ENCODE measurements at places on chromosomes 7 and 10. TPM values are rescaled to one million over a fixed set of nuclear protein-coding genes. Genes with fewer than 3 reads are reported as not detected.

- DNase-seq, result no peak
Observed at GRCh38 chr10:7872041-7872442, 53.7 kb downstream of the TAF3 start.

DNA sequence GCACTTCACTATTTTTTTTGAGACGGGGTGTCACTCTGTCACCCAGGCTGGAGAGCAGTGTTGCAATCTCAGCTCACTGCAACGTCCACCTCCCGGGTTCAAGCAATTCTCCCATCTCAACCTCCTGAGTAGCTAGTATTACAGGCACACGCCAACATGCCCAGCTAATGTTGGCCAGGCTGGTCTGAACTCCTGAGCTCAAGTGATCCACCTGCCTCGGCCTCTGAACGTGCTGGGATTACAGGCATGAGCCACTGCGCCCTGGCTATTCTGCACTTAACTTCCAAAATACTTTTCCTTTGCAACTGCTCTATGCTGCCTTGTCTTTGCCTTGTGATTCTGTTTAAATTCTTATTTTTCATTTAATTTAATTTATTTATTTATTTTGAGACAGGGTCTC lies 67.0 kb upstream of the ZNF479 start:
- DNase-seq, result no peak

DNA sequence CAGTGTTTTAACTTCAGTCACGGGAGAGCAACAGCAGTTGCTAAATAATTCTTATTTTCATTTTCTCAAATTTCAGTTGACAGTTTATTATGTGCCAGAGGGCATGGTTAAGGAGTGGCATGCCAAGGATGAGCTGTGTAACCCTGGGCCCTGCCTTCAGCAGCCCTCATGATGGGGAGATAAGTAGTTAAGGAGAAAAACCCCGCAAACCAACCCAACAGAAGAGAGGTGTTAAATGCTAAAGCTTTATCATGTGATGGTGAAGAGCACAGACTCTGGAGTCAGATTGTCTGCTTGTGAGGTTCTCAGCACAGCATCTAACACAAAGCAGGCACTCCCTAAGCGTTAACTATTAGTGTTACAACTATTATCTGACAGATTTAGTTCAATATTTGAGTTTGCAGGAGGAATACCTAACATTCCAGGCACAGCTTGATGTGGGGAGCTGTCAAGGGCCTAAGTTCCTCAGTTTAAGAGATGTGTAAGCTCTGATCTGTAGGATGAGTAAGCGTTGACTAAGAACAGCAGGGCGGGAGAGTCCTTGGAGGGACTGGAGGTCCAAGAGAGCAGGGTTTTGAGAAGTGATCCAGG lies 29.6 kb downstream of the STAM start:
- DNase-seq, result peak; percentile 29

TEX36 gene
- not detected for total RNA-seq

DNA sequence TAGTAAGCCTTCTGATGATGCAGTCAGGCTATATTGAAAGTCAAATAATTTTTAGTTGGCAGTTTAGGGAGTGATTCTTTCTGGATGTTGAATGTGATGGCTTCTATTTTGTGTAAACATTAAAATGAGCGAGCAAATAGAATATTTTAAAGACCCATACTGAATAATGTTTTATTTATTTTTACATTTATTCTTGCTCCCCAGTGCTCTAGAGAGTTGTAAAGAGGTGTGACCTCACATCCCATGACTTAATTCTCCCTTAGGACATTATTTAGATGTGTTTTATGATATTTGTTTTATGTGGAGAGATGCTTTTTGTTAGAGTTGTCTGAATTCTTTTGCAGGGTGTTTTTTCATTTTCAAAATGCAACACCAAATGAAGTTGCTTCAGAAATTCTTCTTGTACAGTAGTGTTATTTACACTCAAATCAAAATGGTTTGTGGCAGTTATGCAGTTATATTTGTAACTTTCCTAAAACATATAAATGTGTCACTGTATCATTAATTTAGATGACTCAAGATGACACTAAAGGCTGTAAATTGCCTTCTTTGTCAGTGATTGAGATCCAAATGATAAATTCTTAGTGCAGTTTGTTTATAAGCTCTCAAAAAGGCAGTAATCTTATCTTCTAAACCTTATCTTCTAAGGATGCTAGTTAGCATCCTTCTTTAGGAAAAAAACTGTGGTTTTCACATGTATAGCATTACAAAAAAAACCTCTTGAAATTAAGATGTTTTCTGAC lies 12.4 kb downstream of the UMAD1 start:
- DNase-seq, result no peak

- DNase-seq, result no peak
Observed at GRCh38 chr10:120897343-120897742, 46.2 kb downstream of the WDR11 start.

DNA sequence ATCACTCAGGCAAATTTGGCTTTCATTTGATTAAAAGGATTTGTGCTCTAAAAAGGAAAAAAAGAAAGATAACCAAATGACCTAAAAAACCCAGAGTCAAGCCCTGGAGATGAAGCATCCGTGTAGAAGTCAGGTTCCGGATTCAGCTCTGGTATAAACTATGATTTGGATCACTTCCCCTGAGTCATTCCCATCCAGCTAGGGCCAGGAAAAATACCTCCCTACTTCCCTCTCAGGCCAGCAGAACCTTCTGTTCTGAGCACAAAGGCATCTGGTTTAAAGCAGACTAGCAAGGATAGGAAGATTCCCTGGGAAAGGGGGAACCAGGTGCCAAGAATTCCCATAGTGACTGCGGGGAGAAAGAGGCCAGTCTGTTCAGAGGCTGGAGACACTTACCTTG lies 25.7 kb upstream of the NDST2 start:
- DNase-seq, result no peak

SORCS3 gene
- total RNA-seq, result 0.94 TPM

FRAT1 gene
- 8.2 TPM for total RNA-seq

VKORC1L1 gene
- total RNA-seq, result 30.2 TPM

FBXW4 gene
- total RNA-seq, result 47.9 TPM

FAM25C gene
- total RNA-seq, result not detected

CLEC2L gene
- total RNA-seq, result 0.69 TPM

EMX2 gene
- not detected for total RNA-seq

DNA sequence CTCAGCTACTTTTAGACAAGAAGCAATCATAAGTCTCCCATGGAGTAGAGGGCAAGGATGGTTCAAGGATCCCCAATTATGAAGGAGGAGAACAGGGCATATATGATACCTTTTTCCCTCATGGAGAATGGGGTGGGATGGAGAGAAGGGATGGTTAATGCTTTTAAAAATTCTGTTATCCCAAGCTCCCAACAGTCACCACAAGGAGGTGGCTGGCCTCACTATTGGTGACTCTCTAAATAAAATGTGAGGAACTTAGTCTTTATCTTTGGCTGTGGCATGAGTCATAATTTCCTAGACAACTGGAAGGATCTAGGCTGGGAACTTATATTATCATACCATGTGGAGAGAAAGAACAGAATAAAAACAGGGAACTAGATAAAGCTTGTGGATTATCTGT lies 297.0 kb downstream of the PHTF2 start:
- DNase-seq, result no peak

DNA sequence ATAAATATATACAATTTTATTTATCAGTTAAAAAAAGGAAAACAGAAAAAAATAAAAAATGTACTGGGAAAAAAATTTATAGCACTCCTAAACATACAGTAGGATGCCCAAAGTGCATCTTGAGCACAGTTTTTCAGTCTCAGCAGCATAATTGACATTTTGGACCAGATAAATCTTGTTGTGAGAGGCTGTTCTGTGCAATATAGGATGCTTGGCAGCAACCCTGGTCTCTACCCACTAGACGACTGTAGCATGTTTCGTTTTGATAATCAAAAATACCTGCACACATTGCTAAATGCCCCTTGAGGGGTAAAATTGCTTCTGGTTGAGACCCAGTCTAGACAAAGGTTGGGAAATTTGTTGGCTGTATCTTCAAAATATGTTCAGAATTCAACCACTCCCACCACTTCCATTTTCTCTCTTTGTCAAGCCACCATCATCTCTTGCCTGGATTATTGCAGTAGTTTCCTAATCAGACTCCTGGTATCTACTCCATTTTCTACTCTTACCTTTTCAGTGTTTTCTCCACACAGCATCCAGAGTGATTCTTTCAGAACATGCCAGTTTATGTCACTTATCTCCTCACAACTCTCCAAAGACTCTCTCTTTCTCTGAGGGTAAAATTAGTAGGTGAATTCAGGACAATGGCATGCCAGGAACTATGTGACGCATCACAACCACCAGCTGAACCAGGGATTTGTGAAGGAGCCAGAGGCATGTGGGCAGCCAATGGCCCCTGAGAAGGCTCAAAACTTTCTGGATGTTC lies 91.4 kb downstream of the GPR85 start:
- no peak for DNase-seq

EBF3 gene
- 1.1 TPM for total RNA-seq

DNA sequence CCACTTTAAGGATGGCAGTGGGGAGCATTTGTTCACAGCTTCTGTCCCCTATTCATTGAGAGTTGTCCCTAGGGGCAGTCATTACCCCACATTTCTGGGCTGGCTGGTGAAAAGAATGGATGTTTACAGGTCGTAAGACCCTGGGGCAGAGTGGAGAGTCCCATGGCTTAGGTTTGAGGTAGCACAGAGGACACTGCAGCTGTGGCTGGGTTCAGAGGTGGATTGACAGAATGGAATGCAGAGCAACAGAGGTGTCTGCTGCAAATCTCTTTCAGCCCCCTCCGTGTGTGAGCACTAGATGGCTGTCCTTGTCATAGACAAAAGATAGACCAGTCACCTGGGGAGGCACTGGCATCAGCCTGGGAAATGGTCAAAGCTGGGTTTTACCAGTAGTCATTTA lies 141.9 kb downstream of the CACNB2 start:
- DNase-seq, result no peak

TRIL gene
- 4.6 TPM for total RNA-seq

- no peak for DNase-seq
Observed at GRCh38 chr7:28595076-28595475, 182.8 kb downstream of the CREB5 start.

GRCh38 chr10:72470666-72471065 lies 115.9 kb upstream of the DNAJB12 start:
- DNase-seq, result no peak

C10orf71 gene
- not detected for total RNA-seq

GRCh38 chr10:122051609-122052385 lies 62.8 kb downstream of the TACC2 start:
- peak; percentile 69 for DNase-seq

- no peak for DNase-seq
Observed at GRCh38 chr10:12848439-12849173, 152.9 kb downstream of the CCDC3 start.

DNA sequence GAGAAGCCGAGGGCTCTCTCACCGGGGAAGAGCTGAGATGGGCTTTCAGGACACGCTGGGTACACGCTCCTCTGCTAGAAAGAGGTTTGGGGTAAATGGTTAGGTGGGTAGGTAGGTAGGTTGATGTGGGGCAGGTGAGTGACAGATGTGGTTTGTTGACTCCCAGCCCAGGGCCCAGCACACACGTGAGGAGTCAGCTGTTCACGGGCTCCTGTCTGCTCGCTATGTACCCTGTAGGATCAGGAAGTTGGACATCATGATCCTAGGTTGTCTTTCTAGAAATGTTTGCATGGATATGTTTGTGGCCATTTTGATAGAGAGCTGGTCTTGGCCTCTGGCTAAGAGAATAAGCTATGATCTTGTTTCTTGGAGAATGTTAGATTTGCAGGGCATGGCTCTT lies 109.0 kb downstream of the TACC2 start:
- DNase-seq, result no peak

GRCh38 chr10:77084431-77085144 lies 553.0 kb downstream of the KCNMA1 start:
- DNase-seq, result no peak

DNA sequence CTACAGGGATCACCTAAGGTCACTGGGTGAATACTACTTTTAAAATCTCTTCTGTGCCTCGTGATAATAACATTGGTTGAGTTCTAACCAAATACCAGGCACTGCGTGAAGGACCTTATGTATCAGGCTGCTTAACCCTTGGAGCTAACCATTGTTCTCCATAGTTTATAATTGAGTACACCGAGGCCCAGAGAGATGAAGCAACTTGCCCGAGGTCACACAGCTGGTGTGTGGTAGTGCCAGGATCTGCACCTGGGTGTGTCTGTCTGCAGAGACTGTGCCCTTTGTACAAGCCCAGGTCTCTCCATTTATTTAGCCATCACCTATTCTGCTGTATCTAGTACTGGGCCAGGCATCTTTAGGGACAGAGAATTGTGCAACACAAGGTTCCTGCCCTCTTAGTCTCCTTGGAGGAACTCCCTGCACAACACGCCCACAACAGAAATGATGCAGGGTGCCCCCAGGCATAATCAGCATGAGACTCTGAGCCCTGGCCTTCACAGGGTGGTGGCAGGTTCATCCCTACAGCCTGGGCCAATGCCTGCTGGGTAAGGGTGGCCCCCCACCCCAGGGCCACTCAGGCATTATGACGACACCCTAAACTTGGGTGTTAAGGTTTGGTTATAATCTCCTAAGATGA lies 31.5 kb downstream of the UNC5B start:
- DNase-seq, result no peak

DNA sequence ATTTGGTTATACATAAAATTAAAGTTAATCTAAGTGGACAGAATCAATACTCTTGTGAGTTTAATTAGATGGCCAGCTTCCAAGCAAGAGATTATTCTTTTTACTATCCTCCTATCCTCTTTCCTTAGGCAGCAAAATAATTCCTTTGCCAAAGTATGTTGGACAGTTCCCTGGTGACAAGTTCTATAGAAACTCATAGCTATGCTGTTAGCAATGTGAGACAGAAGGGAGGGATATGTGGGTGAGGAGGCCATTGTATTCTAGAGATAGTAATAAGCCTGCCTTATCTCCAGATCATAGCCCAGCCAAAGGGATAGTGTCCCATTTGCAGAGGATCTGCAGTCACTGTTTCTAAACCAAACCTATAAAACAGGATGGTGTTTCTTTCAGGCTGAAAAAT lies 181.6 kb upstream of the HDAC9 start:
- no peak for DNase-seq

WNT8B gene
- 1.1 TPM for total RNA-seq

- DNase-seq, result no peak
Observed at GRCh38 chr7:156027821-156028220, 215.6 kb upstream of the SHH start.

SUMF2 gene
- 99.6 TPM for total RNA-seq

TLL2 gene
- total RNA-seq, result 9.1 TPM

GRCh38 chr7:108623220-108623619 lies 53.5 kb downstream of the DNAJB9 start:
- no peak for DNase-seq

GRCh38 chr10:132448248-132448731 lies 51.3 kb downstream of the PWWP2B start:
- DNase-seq, result peak; percentile 84

- DNase-seq, result no peak
Observed at GRCh38 chr10:97875391-97875790, 25.7 kb downstream of the GOLGA7B start.

ODAD2 gene
- total RNA-seq, result 4.1 TPM

TDRD1 gene
- total RNA-seq, result 0.57 TPM

DNA sequence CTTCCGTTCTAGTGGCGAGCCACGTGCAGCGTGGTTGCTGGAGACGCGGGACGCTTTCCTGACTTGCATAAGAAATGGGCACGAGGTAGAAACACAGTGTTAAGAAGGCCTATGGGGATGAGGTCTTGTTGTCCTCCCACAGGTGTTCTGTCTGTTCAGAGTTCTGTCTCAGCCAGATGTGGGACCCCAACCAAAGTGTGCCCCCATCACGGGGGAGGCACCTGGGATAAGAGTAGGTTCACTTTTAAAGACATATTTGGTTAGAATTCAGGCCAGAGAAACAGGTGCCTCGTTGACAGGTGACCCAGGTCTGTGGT lies 56.0 kb upstream of the PITRM1 start:
- no peak for DNase-seq

DOCK1 gene
- 55.8 TPM for total RNA-seq

FGL2 gene
- total RNA-seq, result not detected

EDRF1 gene
- 27.5 TPM for total RNA-seq

All from WTC11 (cell line).